Activated CD8-positive, alpha-beta T cell treated with anti-CD3 and anti-CD28 coated beads, Interleukin-2, amount 10 ng/mL, durations not matched to agents 7 days and 5 days (primary cell): ENCODE measurements at places on chromosomes 6 and 20.

- DNase-seq: peak; percentile 97
Observed at GRCh38 chr20:63537525-63538203, 488 bp upstream of the PTK6 start.

GRCh38 chr20:2183381-2183780 lies 81.8 kb downstream of the STK35 start:
- DNase-seq: no peak

- DNase-seq: no peak
Observed at GRCh38 chr6:7685276-7685675, 40.6 kb upstream of the BMP6 start.

GRCh38 chr6:135043846-135044245 lies 10.8 kb downstream of the HBS1L start:
- no peak for DNase-seq

- DNase-seq: no peak
Observed at GRCh38 chr6:134880487-134881190, 69.3 kb downstream of the ALDH8A1 start.

- DNase-seq: no peak
Observed at GRCh38 chr6:165770397-165771082, 107.5 kb upstream of the PDE10A start.

DNA sequence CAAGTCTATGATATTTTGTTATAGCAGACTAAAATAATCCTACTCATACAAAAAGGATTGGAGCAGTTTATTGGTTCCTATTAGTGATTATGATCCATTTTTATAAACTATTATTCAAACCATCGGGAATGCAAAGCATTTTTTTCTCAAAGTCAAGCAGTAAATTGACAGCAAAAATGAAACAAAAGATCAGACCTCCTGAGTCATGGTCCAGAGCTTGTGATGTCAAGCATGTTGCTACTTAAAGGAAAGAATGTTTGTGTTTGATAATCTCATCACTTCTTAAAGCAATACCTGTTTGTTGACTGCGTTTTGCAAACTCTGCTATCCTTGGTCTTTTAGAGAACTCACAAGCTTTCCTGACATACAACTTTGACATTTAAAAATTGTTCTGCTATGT lies 204.4 kb downstream of the SAMD5 start:
- no peak for DNase-seq

- no peak for DNase-seq
Observed at GRCh38 chr6:157452096-157452495, 71.1 kb downstream of the ZDHHC14 start.

DNA sequence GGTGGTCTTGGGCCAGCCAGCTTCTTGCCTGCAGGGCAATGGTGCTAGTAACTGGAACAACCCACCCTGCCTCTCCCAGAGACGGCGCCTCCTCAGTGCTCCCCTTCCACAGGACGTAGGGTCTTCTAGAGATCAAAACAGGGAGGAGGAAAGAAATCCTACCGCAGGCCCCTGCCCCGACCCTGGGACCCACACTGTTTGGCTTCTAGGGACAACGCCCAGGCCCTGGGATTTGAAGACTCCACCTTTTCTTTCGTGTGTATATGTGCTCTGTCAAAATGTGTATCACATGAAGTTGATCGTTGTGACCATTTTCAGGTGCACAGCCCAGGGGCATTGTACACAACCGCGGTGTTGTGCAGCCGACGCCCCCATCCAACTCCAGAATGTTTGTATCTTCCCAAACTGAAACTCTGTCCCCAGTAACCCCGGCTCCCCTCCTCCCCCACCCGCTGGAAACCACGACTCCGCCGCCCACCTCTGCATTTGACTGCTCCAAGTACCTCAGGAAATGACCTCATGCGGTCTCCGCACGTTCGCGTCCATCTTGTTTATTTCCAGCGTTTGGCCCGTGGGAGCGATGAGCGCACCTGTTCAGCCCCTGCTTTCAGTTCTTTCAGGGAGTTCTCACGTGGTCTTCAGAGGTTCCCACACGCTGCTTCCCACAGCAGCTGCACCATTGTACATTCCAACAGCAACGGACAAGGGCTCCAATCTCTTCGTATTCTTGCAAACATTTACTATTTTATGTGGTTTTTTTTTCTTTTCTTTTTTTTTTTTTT lies 3.4 kb upstream of the BHLHE23 start:
- peak; percentile 89 for DNase-seq
